ENCODE measurements at places on chromosomes 16 and 17.

GRCh38 chr17:69069226-69069750 lies 8.6 kb upstream of the ABCA9 start:
- DNase-seq = no peak

DNA sequence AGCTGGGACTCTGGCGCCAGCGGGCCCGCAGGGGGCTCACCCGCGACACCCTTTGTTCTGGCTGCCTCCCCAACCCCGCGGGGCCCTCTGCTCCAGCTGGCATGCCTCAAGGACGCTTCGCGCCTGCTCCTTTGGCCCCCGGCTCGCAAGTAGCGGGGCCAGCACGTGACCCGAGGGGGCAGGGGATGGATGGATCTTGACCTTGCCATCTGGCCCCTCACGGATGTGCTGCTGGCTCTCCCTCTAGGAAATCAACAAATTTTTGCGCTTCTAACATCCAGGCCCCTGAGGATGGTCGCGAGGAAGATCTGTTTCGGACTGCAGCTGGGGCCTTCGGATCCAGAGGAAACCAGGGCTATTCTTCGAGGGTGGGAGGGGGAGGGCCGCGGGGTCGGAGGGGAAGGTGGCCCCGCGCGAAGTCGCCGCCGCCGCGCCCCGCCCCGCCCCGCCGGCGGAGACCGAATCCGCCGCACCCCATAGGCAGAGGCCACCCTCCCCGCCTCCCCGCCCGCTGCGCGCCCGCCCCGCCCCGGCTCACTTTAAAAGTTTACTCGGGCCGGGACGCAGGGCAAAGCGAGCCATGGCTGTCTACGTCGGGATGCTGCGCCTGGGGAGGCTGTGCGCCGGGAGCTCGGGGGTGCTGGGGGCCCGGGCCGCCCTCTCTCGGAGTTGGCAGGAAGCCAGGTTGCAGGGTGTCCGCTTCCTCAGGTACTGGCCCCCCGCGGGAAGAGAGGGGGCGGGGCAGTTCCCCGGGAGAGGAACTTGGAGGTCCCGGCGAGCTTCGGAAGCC lies at the start of gene ACSF2:
Gene ACSF2 (plus strand): TSS at position 537 of the 790 bp plus-strand sequence. CDS start 44 bp downstream, at position 581.
- DNase-seq = peak; percentile 49

- DNase-seq = no peak
These were observed 48.4 kb downstream of the MPRIP start for GRCh38 chr17:17090642-17091103.

DNA sequence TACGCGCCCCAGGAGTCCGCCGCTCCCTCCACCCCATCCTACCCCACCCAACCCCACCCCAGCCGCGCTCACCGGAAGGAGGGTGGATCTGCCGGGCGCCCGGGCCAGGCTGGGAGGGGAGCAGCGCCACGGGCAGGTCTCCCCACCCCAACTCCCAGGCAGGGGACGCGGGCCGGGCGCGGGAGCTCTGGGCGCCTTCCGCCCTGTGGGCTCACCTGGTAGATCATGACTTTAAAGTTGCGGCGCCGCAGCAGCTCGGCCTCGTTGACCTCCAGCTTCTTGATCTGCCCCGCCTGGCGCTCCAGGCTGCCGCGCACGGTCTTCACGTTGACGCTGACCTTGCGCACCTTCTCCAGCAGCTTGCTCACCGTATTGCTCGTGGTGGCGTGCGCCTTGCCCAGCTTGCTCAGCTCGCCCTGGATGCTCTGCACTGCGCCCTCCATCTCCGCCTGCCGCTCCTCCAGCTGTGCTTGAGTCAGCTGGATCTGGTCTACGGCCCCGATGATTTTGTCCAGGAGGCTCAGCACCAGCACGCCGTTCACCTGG lies 571 bp downstream of the CAVIN1 start:
- peak; percentile 46 for DNase-seq

- peak; percentile 8 for DNase-seq
These were observed 63.5 kb downstream of the PCTP start for GRCh38 chr17:55814377-55814776.

DNA sequence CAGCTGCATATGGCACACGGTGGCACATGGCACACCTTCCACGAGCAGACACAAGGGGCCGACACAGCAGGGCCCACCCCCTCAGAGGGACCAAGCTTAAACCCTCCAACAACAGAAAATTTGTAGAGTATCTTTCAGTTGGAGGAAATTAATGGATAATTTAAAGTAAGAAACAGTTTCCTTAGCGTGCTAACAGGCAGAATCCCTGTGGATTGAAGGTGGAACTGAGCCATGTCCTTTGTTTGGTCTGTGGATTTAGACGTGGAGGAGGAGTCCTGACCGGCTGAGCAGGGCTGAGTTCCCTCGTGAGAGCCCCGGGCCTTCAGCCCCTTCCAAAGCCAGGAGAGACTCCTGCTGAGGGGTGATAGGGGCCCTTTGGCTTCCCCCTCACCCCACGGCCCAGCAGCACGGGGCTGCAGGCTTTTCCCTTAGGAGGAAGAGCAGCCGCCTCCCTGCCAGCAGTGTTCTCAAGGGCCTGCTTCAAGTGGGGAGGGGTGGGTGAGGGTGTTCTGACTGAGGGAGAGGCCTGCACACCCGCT lies 1.4 kb upstream of the CYB561 start:
- no peak for DNase-seq

DNA sequence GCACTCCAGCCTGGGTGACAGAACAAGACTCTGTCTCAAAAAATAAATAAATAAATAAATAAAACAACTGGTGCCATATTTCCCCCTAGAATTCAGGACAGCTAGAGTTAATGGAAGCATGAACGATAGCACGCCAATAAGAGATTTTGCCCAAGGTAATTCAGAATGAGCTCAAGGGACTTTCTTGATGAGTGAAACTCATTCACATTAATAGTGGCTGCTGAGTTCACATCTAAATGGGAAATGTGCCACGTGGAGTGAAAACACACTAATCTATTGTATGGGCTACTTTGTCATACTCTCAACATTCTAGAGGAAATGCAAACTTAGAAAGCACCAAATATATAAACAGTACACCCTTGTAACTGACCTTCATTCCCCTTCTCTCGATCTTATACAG lies 47.4 kb upstream of the PSMD7 start:
- DNase-seq = no peak

DNA sequence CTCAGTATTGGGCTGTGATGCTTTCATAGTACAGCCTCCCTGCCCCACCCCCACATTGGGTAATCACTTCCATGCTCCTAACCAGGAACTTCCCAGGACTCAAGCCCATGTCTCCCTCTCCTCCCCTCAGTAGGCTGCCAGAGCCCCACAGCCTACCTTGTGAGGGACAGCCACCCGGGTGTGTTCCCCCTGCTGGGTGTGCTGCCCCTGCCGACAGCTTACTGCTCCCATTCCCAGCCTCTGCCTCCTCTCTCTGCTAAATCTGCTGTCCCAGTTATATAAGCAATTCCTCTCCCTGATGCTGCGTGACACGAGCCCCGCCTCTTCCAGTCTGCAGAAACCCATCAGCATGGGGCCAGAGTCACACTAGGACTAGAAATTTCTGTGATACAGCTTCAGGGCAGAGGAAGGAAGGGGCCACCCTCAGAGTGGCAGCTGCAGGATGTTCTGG lies at the start of gene RSKR:
Gene RSKR (minus strand): TSS at position 255 of the 451 bp plus-strand sequence. CDS start 24 bp downstream, at position 231.
- no peak for DNase-seq

DNA sequence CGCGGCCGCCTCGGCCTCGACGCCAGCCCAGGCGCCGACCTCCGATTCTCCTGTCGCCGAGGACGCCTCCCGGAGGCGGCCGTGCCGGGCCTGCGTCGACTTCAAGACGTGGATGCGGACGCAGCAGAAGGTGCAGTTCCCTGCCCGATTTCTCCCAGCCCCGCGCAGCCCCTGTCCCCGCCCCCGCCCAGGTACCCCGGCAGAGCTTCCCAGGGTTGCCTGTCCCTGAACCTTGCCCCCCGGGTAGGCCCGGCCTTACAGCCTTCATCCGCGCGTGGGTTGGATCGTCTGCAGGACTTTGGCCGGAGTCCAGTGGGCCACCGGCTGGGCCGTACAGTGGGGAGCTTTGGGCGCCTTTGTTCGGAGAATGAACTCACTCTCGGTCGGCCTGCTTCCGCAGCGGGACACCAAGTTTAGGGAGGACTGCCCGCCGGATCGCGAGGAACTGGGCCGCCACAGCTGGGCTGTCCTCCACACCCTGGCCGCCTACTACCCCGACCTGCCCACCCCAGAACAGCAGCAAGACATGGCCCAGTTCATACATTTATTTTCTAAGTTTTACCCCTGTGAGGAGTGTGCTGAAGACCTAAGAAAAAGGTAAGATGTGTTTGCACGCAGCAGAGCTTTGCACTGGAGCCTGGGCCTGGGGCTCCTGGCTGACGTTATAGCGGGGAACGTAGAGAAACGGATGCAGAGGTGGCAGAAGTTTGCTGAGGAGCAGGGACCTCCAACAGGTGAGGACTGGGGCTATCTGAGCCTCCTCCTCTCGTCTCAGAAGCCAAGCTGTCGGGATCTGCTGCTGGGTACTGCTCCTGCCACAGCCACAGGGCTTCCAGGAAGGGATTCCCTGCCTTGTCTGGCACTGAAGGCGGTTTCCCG lies 593 bp downstream of the GFER start:
- DNase-seq = peak; percentile 42

DNA sequence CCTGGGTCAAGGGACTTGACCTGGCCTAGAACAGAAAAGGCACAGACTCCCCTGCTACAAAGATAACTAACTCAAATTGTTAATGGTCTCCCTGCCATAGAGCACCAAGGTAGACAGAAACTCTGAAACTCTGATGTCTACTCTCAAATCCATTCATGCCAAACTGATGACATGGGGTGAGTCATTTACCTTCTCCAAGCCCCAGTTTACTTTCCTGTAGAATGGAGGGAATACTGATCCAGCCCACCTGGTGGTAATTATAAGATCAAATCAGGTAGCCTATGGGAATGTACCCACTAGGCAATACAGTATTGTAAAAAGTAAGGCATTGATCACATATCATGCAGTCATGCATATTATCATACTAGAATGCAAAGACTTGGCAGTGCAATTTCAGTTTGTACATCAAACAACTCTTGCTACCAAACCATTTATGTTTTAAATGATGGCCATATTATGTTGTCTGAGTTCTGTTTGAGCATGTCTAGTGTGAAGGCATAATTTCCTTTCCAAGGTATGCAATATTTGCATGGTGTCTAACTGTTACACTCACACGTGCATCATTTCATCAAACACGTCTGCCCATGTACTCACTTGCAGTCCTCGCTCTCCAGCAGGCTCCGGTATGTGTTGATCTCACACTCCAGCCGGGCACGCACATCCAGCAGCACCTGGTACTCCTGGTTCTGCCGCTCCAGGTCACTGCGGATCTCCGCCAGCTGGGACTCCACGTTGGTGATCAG lies 3.0 kb downstream of the KRT31 start:
- DNase-seq = no peak

DNA sequence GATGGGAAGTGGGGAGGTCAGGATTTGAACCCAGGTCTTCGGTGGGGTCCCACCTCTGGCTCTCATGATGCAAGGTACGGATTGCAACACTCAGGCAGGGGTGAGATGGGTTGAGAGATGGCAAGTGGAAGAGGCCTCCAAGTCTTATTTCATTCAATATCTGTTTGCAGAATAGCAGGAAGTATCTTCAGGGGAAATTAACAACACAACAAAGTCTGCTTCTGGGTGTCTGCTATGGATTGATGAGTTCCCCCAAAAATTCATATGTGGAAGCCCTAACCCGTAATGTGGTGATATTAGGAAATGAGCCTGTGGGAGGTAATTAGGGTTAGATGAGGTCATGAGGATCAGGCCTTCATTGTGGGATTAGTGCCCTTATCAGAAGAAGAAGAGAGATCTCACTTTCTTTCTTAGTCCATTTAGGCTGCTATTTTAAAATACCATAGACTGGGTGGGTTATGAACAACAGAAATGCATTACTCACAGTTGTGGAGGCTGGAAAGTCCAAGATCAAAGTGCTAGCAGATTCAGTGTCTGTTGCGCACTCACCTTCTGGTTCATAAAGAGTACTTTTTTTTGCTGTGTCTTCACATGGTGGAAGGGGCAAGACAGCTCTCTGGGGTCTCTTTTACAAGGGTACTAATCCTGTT lies 4.4 kb upstream of the CD300H start:
- DNase-seq = no peak

GRCh38 chr17:40471846-40472732 lies 28.8 kb downstream of the IGFBP4 start:
- DNase-seq = peak; percentile 62

- no peak for DNase-seq
These were observed 14.1 kb downstream of the PHF12 start for GRCh38 chr17:28937044-28937729.

DNA sequence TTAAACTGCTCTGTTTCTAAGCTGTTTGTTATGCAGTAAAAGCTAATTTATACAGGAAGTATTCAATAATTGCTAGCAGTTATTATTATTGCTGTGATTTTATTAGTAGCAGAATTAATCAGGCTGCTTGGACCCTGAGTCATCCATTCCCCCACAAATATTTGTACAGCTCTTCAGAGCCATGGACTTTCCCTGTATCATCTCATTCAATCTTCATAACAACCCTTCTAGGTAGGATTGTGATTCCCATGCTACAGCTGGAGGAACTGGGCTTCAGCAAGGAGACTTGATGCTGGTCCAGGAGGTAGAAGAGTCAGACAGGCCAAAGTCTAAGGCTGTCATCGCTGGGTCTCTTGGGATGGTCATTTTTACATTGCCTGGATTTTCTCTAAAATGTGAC lies 208.3 kb downstream of the C16orf95 start:
- no peak for DNase-seq

DNA sequence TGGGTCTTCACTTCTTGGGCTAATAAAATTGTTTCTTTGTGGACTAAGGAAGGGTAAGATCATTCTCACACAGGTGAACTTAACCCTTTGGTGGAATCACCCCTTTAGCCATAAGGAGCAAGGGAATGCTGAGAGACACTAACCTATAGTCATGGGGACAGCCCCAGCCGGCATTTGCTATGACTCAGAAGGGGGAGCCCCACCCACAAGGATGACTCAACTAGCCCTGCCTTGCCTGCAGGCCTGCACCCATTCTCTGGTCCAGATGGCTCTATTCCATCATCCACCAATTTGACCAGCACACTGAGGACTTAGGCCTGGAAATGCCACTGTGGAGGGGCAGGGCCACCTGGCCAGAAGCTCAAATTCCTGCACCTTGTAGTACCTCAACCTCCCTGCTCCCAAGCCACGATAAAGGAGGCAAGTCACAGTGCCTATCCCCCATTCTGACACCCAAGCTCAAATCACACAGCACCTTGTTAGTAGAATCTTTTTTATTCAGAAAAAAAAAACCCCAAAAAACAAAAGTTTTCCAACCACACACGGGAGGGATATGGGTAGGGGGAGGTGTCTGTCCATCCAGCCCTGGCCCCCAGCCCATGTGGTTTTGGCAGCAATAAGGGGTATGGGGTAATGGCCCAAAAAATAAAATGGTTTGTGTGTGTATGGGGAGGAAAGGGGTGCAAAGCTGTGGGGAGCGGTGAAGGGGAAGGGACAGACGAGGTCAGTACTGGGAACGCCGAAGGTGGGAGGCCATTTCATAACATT lies 3.0 kb downstream of the PFN1 start:
- DNase-seq = peak; percentile 91

DNA sequence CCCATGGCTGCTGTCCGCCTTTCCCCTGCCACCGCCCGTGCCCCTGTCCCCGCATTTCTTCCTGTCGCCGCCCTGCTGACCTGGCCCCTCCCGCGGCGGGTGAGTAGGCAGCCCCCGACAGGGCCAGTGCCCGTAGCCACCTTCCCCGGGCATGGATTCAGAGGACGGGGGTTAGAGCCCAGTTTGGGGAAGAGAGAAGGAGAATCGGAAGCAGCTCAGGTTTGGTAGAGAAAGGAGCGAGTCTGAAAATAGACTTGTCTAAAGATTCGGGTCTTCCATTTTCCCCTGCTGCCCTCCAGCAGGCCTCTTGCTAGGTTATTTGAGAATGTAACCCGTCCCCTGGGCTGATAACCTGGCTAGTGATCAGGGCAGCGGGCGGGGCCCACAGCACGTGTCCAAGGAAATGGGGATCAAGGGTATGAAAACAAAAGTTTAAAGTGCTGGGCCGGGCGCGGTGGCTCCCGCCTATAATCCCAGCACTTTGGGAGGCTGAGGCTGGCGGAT lies 7.9 kb upstream of the CLDN9 start:
- DNase-seq = no peak
